ENCODE measurements at places on chromosomes 4 and X.
A peak's percentile ranks its signal among the peaks of the same experiment; 100 is the strongest.

DNA sequence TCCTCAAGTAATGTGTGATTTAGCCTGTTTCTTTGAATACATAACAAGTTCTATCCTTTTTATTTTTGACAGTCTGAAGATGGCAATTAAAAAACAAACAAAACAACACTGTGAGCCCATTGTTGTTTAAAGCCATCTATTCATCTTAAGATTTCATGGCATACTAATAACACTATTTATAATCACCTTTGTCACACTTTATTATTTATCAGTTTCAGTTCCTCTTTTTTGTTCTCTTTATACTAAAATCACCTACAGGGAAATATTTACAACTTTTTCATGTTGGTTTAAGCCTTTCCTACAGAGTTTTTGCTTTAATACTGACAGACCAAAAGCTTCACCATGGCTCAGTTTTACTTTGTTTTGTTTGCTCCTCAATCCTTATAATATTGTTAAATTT is 247.4 kb upstream of the CTSO start:
- DNase-seq = no peak

GRCh38 chrX:150643271-150643670 is 49.9 kb upstream of the MTMR1 start:
- DNase-seq = no peak

GRCh38 chrX:14065800-14066199 is 36.1 kb upstream of the GEMIN8 start:
- DNase-seq = no peak

DNA sequence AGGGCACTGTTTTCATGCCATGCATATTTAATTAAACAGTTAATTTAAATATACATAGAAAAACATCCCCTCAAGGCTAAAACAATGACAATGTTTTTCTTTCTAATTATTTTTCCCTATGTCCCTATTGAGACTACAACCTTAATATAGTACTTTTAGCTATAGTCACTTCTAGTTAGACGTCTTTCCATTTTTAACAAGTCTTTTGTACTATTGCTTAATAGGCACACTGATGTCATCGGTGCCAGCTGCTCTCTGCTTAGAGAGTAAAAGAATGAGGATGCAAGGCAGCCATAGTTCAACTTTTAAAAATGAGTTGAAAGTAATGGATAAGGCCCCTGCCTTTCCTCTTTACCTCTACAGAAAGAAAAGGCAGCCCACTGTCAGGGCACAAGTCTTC is 191.1 kb downstream of the KCTD8 start:
- peak; percentile 80 for DNase-seq

- no peak for DNase-seq
Observed at GRCh38 chr4:3062471-3062870, 11.9 kb downstream of the HTT-AS start.

DNA sequence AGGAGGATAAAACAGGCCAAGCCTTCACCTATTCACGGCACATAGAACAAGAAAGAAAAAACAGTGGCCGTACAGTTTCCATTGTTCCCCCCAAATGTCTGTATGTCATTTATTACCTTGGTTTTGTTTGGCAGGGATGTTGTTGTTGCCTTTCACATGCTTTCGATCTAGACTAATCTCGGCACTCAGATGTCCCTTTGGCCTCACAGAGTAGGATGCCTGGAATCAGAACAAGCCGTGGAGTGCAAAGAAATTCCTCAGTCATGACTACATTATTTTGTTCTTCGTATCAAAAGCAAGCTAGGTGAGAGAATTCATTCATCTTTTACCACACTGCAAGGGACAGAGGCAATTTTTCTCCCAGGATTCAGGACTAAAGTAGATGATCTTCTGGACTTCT is 106.9 kb downstream of the SMIM20 start:
- DNase-seq = no peak

DNA sequence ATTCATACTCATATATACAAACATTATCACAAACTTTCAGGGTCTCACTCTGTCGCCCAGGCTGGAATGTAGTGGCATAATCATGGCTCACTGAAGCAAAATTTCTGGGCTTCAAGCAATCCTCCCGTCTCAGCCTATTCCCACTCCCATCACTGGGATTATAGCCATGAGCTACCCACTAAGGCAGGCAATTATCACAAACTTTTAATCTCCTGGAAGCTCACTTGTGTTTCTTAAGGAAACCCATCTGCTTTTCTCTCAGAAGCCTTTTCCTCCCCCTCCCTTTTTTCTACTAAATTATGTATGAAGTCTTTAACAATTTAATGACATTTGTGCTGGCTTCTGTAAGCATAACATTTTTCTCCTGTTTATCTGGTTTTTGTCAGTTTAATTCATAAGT is 170.5 kb downstream of the AREG start:
- no peak for DNase-seq

GRCh38 chrX:10039821-10040793 is 72.9 kb downstream of the CLDN34 start:
- no peak for DNase-seq

- no peak for DNase-seq
Observed at GRCh38 chrX:143165778-143166177, 140.1 kb downstream of the SPANXN4 start.

Data from pons (tissue), 1 donor.